ENCODE measurements at places on chromosomes 7 and 10.

DNA sequence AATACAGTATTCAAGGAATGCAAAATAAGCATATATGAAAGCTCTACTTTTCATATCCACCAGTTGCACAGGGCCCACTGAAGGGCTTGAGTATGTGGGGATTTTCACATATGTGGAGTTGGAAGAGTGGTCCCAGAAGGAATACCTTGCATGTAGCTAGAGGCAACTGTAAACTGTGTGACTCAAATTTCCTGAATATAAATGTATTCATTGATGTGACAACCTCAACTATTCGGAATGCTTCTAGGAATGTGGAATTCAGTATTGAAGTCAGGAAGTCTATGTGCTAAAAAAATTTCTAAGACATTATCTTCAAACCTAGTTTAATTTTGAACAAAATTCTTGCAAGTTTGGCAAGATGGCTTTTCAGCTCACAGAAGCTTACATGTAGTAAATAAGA is 695.5 kb upstream of the SEMA3D start:
- no peaks in the 10 kb centered on the region for H3K4me1 ChIP-seq
- no peak overlapping the region for H3K27ac ChIP-seq
- no peaks in the 10 kb centered on the region for H3K27me3 ChIP-seq
- no peak overlapping the region for H3K4me3 ChIP-seq
- no peak for DNase-seq

DNA sequence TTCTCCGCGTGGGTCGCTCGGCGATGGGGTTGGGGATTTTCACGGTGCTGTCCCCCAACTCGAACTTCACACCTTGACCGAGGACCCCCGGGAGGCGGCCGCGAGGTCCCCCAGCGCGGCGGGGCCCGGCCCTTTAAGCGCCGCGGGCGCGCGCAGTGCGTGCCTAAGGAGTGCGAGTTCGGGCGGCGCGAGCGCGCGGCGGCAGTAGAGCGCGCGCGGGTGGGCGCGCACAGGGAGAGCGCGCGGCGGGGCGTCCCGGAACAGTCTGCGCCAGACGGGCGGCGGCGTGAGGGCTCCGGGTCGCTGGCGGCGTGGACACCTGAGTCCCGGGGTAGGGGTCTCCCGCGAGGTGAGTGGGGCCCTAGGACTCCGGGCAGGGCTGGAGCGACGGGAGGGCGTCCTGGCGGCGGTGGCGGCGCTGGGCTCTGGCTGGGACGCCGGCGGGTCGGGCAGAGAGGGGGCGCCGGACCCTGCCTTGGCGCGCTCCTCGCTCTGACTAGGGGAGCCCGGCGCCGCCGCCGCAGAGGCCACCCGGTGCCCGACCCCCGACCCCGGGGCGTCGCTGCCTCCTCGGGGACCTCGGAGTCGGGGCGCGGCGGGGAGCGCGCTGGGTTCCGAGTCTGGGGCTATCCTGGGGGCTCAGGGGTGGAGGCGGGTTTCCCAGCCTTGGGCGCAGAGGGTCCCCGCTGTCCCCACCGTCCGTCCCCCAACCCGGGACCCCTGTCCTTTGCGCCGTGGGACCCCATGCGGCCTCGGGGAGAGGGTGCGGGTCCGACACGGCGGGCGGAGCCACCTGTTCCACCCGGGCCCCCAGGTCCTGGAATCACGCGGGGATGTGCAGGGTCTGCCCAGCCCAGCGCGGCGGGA is at the start of gene PROSER2:
Gene PROSER2 (plus strand): TSS at position 235 of the 867 bp plus-strand sequence. CDS start 28,722 bp downstream, outside the sequence.
- no peak within 1 kb of the TSS for H3K27ac ChIP-seq
- peak within 1 kb of the TSS; percentile 54 for H3K4me3 ChIP-seq
- no peaks in the 10 kb centered on the region for H3K36me3 ChIP-seq
- DNase-seq: peak; percentile 41
- peaks cover 4% of the 10 kb centered on the region for H3K4me1 ChIP-seq
- H3K27me3 ChIP-seq: peaks cover 51% of the 10 kb centered on the region

DNA sequence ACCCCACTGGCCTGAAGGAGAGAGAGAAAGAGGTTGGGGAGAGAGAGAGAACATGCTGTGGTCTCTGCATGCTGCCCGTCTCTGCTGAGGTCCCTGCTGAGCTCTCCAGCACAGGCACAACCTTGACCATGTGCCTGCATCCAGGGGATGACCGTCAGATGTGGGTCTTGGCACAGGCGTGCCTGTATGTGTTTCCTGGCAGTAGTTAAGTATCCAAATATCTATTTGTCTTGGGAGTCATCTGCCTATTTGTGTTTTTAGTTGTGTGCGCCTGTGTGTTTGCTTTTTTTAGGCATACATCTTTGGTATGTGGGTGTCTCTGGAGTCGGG is 1.9 kb upstream of the UNC5B start:
- H3K4me3 ChIP-seq: no peak overlapping the region
- H3K27me3 ChIP-seq: peaks cover 75% of the 10 kb centered on the region

DNA sequence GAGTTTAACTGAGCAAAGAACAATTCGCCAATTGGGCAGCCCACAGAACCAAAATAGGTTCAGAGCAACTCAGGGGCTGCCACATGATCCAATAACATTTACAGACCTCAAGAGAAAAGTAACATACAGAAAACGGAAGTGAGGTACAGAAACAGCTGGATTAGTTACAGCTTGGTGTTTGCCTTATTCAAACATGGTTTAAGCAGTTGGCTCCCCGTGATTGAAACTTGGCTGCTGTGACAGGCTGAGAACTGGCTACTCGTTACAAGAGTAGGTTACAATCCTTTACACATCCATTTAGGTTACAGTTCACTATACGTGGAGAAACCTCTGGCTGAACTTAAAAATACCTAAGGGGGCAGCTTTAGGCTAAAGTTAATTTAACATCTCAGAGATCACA is 673.1 kb upstream of the PHF14 start:
- peaks cover 2% of the 10 kb centered on the region for H3K4me1 ChIP-seq
- H3K27ac ChIP-seq: no peak overlapping the region
- no peak for DNase-seq

DNA sequence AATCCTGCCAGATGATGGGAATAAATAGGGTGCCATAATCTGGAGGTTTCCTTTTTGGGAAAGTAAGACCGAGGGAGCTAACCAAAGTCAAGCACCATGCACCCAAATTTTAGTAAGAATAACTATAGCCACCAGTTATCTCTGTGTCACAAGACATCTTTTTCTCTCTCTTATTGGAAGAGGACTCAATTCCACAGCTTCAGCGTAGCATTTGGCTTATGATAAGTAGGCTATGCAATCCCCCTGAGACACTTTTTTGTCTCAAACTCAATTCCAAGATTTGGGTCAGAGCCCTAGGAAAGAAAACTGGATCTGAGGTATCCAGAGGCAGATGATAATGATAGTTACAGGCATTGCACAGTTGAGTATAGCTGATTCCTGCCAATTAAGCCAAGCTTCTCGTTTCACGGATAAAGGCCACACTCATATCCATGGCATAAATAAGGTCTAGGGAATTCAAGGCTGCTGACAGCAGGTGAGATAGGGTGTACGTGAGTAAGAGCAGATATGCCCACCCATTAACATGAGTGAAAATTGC is 425.2 kb upstream of the CNTNAP2 start:
- H3K27me3 ChIP-seq: no peaks in the 10 kb centered on the region
- no peak for DNase-seq
- H3K4me3 ChIP-seq: no peak overlapping the region
- H3K4me1 ChIP-seq: no peaks in the 10 kb centered on the region
- H3K36me3 ChIP-seq: no peaks in the 10 kb centered on the region

- peaks cover 5% of the 10 kb centered on the region for H3K36me3 ChIP-seq
- no peak overlapping the region for H3K4me3 ChIP-seq
- H3K27me3 ChIP-seq: no peaks in the 10 kb centered on the region
- H3K4me1 ChIP-seq: peaks cover 13% of the 10 kb centered on the region
Observed at GRCh38 chr10:87546210-87546609, 41.5 kb downstream of the MINPP1 start.

- H3K27me3 ChIP-seq: no peaks in the 10 kb centered on the region
- H3K36me3 ChIP-seq: peaks cover 86% of the 10 kb centered on the region
- no peak for DNase-seq
- H3K27ac ChIP-seq: no peak overlapping the region
Observed at GRCh38 chr10:17234431-17234945, 6.4 kb downstream of the VIM start.

DNA sequence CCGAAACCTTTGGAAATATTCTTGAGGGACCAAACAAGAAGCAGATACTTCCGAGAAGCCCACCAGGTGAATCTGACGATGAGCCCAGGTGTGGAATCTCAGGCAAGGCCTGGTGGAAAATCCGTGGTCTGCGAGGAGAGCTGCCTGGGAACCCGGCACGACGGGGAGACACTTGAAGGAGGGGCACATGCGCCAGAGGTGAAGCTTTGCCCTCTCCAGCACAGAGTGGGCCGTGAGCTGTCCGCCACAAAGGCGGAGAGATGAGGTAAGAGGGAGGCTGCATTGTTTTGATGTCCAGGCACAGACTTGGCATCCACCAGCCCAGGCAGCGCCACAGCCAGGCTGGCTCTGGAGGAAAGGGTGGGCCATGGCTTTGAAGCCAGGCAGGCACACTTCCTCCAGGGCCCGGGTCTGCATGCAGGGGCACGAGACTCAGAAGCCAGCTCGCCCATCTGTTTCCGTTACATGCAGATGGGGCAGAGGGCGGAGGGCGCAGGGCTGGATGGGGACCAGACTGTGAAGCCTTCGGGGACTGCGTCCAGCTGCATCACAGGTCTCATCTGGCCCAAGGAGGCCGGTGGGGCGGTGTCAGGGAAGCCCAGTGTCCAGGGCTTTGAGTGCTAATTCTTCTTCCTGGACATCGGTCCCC is 45.4 kb downstream of the CALML3 start:
- no peak for DNase-seq
- no peak overlapping the region for H3K4me3 ChIP-seq
- no peak overlapping the region for H3K27ac ChIP-seq
- H3K36me3 ChIP-seq: no peaks in the 10 kb centered on the region

DNA sequence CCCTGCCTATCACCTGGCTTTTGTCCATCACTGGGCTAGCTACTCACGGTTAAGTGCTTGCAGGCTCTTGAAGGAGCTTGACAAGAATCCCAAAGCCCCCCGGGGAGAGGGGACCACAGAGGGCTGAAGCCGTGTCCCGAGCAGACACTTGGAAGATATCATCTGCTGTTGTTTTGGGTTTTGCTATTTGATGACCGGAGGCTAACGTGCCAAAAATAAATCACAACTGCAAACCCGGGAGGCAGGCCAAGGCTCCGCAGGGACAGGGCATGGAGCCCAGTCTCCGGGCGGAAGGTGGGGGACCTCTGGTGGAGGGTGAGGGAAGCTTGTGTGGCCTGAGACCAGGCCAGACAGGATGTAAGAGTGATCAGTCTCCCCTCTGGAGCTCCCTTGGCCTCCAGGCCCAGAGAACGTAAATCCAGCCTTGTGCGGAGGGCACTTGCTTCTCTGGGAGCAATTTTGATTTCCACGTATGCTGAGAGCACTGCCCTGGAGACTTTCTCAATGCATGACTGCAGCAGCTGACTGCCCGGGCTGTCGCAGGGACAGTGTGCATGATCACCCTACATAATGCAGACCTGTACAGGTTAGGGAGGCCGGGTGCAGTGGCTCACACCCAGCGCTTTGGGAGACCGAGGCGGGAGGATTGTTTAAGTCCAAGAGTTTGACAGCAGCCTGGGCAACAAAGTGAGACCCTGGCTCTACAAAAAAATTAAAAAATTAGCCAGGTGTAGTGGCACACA is at the start of gene PHKG1:
Gene PHKG1 (minus strand): TSS at position 164 of the 743 bp plus-strand sequence. CDS start 4,011 bp downstream, outside the sequence.
- H3K36me3 ChIP-seq: peaks cover 2% of the 10 kb centered on the region
- H3K27me3 ChIP-seq: no peaks in the 10 kb centered on the region
- no peaks in the 10 kb centered on the region for H3K4me1 ChIP-seq
- H3K27ac ChIP-seq: no peak within 1 kb of the TSS
- H3K4me3 ChIP-seq: no peak within 1 kb of the TSS

DNA sequence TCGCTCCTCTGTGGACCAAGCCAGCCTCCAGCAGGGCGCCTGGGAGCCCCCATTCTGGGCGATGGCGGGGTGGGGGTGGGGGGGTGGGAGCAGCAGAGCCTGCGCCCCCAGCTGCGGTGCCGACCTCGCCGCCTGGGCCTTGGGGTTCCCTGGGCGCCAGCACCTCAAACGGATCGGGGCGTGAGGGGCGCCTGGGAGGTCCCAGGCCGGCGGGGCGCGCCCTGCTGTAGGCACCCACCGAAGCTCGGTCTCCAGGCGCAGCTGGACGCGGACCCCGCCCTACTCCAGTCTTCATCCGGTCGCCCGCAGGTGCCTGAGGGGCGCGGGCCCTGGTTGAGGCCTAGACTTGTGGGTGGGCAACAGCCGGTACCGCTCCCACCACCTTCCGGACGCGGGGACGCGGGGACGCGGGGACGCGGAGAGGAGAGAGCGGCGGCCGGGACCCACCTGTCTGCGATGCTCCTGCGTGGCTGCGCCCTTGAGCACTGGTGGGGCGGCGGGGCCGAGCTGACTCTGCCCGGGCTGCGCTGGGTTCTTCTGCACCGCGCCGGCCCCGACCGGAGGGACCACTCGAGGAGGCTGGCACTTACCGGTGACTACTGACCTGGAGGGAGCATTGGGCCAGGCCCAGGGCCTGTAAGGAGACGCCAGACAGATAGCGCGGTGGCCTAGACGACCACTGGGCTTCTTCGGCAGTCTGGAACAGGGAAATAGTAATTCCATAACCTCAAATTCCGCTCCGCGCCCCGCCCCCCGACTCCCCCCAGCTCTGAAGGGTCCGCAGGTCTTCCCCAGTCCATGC is 5.5 kb upstream of the KCP start:
- H3K36me3 ChIP-seq: no peaks in the 10 kb centered on the region
- H3K27ac ChIP-seq: no peak overlapping the region
- peaks cover 39% of the 10 kb centered on the region for H3K27me3 ChIP-seq
- H3K4me3 ChIP-seq: peak overlapping the region; percentile 11
- H3K4me1 ChIP-seq: peaks cover 3% of the 10 kb centered on the region

DNA sequence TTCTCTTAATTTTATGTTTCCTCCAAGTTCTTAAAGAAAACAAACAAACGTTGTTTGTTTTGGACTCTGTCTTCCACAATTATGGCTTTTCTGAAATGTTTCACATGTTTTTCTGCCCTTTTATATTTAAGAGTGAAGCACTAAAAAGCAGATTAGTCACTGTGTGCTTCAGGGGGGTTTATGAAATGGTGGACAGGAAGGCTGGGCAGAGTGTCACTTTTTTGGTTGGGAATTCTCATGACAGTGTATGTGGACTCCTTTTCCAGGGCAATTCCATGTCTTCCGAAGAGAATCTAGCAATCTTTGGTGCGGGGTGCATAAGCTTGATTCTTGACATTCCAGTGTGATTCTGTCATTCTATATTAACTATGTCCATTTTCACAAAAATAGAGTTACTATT is 669.4 kb downstream of the PARD3 start:
- no peak for DNase-seq
- no peak overlapping the region for H3K27ac ChIP-seq
- H3K4me1 ChIP-seq: no peaks in the 10 kb centered on the region
- H3K27me3 ChIP-seq: no peaks in the 10 kb centered on the region
- no peak overlapping the region for H3K4me3 ChIP-seq

- H3K4me3 ChIP-seq: no peak overlapping the region
- no peak overlapping the region for H3K27ac ChIP-seq
- DNase-seq: peak; percentile 58
- no peaks in the 10 kb centered on the region for H3K4me1 ChIP-seq
- H3K36me3 ChIP-seq: no peaks in the 10 kb centered on the region
Observed at GRCh38 chr10:17430647-17431355, 23.6 kb downstream of the ST8SIA6 start.

- H3K27me3 ChIP-seq: no peaks in the 10 kb centered on the region
- H3K36me3 ChIP-seq: no peaks in the 10 kb centered on the region
Observed at GRCh38 chr10:131736321-131736980, 164.4 kb upstream of the PPP2R2D start.
